ENCODE measurements at places on chromosomes 5 and 9.

DNA sequence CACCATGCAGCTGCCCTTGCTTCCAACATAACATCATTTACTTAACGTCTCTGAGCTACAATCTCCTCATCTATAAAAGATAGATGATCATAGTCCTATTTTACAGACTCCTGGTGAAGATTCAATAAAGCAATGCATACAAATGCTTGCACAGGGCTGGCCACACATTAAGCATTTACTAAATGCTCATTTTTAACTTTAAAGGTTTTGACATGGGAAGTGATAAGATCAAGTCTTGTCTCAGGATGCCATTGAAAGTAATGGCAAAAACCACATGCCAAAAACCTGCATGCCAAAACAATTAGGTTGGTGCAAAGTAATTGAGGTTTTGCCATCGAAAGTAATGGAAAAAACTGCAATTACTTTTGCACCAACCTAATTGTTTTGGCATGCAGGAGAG is 181.2 kb upstream of the ADRA1B start:
- DNase-seq = no peak

GRCh38 chr5:9374025-9374424 is 171.8 kb downstream of the SEMA5A start:
- peak; percentile 18 for DNase-seq

DNA sequence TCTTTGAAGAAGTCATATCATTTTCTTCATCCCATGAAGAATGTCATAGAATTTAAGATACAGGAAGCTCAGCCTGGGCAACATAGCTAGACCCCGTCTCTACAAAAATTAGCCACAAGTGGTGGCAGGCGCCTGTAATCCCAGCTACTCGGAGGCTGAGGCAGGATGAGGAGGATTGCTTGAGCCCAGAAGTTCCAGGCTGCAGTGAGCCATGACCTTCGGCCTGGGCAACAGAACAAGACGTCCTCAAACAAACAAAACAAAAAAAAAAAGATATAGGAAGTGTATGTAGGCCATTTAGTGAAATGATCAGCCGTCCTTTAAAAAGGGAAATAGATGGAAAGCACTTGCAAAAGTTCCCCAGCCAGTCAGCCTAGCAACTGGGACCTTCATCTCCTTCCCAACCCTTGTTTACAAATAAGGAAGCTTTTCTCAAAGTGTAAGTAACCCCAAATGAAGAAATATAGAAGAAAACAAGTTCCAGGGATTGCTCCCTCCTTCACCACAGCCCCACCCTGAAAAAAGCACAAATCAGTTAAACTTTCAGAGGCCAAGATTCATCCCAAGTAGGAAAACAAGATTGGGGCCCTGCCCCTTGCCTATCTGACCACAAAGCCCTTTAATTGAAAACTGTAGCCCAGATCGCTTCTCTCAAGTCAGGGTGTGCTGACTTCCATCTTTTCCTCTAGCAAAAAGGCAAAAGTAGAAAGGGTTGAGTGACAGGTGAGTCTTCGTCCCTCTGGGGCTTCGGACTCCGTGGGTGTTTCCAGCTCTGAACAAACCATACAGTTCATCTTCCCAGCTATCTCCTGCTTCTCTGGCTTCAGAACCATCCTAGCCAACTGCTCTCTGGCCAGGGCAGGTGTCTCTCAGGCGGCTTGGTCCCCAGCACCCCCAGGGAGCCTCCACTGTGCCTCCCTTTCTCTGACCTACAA is 1.2 kb downstream of the SLC31A2 start:
- DNase-seq = no peak

DNA sequence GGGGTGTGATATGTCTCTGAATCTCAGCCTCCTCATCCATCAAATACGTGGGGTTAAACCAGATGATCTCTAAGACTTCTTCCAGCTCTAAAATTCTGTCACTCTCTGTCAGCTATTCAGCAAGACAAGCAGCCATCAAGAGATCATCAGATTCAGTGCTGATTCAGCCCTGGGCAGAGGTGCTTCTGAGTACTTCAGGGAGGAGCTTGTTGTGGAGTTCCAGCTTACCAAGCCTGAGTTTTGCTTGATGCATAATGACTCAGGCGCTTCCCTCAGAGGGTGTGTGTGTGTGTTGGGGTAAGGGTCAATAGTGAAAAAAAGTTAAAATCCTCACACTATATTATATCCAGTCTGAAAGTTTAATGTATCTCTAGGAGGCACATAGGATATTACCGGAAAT is 29.6 kb upstream of the TAF1L start:
- no peak for DNase-seq

DNA sequence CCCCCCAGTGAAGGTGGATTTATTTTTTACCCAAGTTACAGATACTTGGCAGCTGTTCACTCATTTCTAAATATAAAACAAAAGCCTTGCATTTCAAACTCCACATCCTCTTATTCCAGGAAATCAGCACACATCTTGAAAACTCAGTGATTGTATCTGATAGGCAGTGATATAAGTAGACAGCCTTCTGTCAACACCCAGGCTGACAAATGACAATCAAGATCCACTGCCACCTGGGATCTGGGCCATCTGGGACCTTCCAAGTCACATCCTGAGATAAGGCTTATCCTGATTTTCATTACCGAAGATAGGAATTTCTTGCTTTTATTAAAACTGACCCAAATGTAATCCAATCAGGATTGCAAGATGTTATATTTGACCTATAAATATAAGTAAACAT is 201.3 kb upstream of the PUM3 start:
- no peak for DNase-seq

GRCh38 chr9:92432350-92432749 is 8.1 kb upstream of the OMD start:
- DNase-seq = no peak

- peak; percentile 2 for DNase-seq
Measured at GRCh38 chr5:11174591-11174990, 413.6 kb upstream of the DAP start.

- peak; percentile 60 for DNase-seq
Measured at GRCh38 chr5:30040488-30041118, 1152.9 kb upstream of the CDH6 start.

DNA sequence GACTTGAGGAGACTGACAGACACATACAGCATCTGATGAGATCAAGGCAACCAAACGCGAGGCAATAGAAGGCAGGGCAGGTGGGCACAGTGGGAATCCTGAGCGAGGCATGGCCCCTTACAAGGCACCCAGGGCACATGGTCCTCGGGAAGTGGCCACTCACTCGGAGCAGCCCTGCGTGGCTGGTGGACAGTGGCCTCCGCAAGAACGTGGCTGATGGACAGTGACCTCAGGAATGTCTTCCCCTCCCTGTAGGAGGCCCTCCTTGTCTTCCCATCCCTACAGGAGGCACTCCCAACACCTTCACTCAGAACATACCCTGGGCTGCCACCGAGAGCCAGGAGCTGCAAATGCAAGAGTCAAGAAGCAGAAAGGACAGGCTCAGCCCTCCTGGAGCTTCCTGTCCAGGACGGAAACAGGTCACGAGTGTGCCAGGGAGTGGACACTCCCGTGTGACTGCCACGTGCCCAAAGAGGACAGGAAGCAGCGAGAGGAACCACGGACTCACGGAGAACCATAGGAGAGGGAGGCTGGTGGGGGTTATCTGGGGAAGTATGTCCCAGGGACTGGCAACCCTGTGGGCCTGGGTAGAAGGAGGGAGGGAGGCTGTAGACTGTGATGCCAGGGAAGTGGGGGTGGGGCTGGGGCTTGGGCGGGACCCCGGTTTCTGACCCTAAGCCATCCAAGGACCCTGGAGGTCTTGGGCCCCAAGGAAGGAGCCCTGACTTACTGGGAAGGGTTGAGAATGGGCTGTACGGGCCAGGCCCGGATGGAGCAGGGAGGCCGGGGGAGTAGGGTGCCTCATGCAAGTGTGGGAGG is 321.9 kb upstream of the IRX4 start:
- DNase-seq = no peak

DNA sequence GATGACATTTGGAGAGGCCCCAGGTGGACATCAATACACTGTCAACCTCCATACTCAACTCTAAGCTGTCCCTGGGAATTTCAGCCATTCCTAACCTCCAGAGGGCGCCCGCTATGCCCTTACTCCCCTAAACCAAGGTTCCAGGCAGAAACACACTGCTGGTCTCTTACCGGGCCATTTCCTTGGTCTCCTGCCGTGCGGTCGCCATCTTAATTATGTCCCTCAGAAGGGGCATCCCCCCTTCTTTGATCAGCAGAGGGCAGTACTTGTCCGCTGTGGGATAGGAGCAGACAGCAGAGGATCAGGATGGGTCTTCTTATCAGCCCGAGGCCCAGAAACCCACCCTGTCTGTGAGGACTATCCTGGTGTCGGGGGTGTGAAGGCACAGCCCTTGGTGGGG is 9.3 kb upstream of the ZDHHC12 start:
- peak; percentile 81 for DNase-seq

- no peak for DNase-seq
Measured at GRCh38 chr5:107127878-107128277, 542.9 kb downstream of the EFNA5 start.

DNA sequence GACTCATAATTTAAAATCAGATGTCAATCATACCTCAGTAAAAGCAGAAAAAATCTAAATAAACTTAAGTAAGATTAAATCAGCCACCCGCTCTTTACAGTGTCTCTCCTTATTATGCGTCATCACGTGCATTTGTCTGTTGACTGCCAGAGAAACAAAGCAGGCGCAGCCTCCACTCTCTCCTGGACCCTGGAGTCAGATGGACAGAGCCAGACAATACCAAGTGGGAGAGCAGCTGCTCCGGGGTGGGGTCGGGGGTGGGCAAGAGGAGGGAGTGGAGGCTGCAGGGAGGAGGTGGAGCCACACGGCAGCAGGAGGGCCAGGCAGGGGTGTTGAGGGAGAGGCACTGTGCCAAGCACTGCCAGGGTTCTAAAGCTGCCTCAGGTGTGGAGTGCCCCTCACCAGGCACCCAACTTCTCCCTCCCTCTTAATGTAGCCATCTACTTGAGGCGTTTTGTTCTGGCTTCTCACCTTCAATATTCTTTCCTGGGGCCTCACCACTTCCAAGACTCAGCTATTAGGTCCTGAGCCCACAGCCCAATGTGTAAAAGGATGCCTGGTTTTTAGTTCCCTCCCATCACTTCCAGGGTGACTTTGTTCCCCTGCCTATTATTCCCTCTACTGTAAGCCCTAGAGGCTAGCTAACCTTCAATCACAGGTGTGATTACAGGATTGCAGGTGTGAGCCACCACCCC is 96.3 kb downstream of the GLDC start:
- no peak for DNase-seq

DNA sequence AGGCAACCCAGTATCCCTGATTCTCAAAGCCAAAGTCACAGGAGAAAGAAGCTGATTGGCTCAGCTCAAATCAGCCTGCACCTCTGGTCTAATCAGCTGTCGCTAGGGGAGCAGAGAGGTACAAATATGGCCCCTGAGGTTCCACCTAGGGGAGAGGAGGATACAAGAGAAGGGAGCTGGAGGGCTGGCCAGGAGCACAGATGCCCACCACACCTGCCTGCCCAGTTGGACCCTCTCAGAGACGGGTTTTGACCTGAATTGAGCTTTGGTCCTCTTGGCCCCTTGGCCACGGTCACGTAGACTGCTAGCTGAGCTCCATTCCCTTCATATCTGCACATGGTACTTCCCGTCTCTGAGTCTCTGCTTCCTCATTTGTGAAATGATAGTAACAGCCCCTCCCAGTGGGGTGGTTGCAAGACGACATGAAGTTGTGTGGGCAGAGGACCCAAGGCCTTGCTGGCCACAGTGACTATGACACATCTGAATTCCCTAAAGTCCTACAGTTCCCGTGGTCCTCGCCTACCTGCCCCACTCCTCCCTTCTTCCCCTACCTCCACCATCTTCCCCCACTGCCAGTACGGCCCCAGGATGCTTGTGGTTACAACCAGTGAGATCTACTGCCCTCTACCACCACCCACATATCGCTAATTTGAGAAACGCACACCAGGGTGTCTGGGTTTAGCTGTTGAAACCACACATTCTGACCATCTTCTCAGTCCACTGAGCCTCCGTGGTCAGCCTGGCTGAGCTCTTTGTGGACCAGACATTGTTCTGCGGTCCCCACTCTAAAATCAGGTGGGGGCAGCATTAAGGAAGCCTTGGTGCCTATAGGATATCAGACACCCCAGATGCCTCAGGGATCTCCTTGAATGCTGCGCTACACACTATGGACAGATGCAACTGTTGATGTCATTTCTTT is 60.3 kb upstream of the NEK6 start:
- DNase-seq = no peak

- no peak for DNase-seq
Measured at GRCh38 chr5:2003206-2003605, 120.5 kb upstream of the IRX4 start.

GRCh38 chr9:123355761-123356431 is at the start of gene CRB2:
CRB2 (plus strand) TSS chr9:123356197; CDS start chr9:123356261, 64 bp downstream.
- DNase-seq = no peak

DNA sequence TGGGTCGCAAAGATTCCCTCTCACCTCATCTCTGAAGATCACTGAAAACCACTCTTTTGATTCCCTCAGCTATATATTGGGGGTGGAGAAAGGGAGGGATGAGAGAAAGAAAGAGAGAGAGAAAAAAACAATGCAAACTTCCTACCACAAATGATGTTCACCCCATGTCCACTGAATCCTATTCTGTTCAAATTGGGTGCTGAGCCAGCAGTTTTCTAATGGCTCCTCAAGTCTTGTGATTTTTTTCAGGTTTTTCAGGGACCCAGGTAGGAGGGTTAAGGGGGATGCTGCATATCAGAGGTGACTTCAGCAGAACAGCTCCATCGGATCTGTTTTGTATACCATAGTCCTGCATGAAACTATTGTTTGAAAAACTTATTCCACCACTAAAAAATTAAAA is 95.9 kb downstream of the SH3TC2 start:
- DNase-seq = no peak

- DNase-seq = no peak
Measured at GRCh38 chr5:177505075-177505474, 4.6 kb downstream of the DOK3 start.

GRCh38 chr5:143837306-143837848 is 25.4 kb downstream of the HMHB1 start:
- DNase-seq = peak; percentile 77

- DNase-seq = no peak
Measured at GRCh38 chr5:1205255-1206180, 4.1 kb downstream of the SLC6A19 start.

GRCh38 chr9:4690144-4690543 is 10.8 kb downstream of the CDC37L1 start:
- no peak for DNase-seq

DNA sequence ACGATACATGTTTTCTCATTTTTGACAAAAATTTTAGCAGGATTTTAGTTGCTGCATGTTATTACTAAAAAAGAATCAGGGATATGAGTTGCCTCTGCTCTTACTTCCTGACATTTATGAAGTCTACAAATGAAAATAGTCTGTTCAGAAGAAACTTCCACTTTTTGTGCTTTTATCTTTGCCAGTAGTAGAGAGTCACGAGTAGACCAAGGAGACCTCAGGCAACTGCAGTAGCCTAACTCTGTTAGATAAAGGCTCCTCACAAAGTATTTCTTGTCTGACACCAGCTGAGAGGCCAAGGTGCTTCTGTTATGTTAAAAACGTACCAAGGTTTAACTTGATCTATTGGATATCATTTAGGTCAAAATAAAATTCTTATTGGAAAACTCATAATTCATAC is 333.9 kb downstream of the NR2F1-AS1 start:
- no peak for DNase-seq

GRCh38 chr5:167786871-167787578 is 504.4 kb upstream of the WWC1 start:
- DNase-seq = peak; percentile 28

- no peak for DNase-seq
Measured at GRCh38 chr5:116622375-116623050, 47.9 kb upstream of the SEMA6A start.

GRCh38 chr9:137797206-137798120 is 80.1 kb upstream of the CACNA1B start:
- no peak for DNase-seq

Data from adipocyte (in vitro differentiated cells).